ENCODE measurements at places on chromosomes 3 and 15.

DNA sequence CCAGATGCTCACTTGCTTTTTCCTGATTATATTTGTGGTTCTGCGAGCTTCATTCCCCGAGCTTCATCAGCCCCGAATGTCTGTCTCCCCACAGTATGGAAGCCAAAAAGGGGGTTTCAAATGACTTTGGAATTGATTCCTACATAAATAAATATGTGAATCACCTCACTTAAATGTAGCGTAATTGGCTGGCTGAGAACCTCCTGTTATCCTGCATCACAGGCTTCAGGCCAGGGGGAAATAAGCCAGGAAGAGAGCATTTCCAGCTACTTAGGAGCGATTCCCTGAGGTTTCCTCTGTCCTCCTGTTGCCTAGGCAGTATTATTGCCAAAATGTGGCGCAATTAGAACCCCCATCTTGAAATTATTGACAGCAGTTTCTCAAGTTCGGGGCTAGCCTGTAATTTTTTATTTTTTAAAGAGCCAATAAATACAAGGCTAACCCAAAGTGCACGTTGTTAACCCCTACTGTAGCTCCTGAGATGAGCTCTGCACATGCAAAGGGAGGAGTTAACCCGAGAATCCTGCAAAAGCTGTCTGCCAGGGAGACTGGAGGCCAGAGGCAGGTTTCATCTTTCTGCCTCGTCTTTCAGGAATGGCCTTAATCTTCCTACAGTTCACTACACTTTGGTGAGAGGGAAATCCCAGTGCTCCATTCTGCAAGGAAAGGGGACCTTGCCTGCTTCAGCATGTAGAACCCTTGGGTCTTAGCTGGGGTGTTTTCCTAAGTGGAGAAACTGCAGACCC lies 148.2 kb downstream of the ADAMTS9 start:
- H3K36me3 ChIP-seq = no peaks in the 10 kb centered on the region
- peak overlapping the region; percentile 44 for H3K27ac ChIP-seq
- no peak for DNase-seq
- no peak overlapping the region for H3K4me3 ChIP-seq
- peaks cover 5% of the 10 kb centered on the region for H3K27me3 ChIP-seq
- H3K4me1 ChIP-seq = no peaks in the 10 kb centered on the region

GRCh38 chr15:76376029-76376428 lies 39.5 kb downstream of the ISL2 start:
- H3K27me3 ChIP-seq = no peaks in the 10 kb centered on the region
- H3K36me3 ChIP-seq = peaks cover 17% of the 10 kb centered on the region
- peak overlapping the region; percentile 52 for H3K27ac ChIP-seq
- no peaks in the 10 kb centered on the region for H3K4me1 ChIP-seq
- H3K4me3 ChIP-seq = no peak overlapping the region

GRCh38 chr3:55166576-55167555 lies 239.0 kb upstream of the LRTM1 start:
- H3K27ac ChIP-seq = no peak overlapping the region
- no peak overlapping the region for H3K4me3 ChIP-seq
- no peaks in the 10 kb centered on the region for H3K4me1 ChIP-seq
- H3K36me3 ChIP-seq = peaks cover 3% of the 10 kb centered on the region
- DNase-seq = no peak

- no peak overlapping the region for H3K27ac ChIP-seq
- H3K36me3 ChIP-seq = no peaks in the 10 kb centered on the region
- no peak for DNase-seq
- peaks cover 17% of the 10 kb centered on the region for H3K27me3 ChIP-seq
Observed at GRCh38 chr3:193869221-193870201, 266.4 kb upstream of the HES1 start.

DNA sequence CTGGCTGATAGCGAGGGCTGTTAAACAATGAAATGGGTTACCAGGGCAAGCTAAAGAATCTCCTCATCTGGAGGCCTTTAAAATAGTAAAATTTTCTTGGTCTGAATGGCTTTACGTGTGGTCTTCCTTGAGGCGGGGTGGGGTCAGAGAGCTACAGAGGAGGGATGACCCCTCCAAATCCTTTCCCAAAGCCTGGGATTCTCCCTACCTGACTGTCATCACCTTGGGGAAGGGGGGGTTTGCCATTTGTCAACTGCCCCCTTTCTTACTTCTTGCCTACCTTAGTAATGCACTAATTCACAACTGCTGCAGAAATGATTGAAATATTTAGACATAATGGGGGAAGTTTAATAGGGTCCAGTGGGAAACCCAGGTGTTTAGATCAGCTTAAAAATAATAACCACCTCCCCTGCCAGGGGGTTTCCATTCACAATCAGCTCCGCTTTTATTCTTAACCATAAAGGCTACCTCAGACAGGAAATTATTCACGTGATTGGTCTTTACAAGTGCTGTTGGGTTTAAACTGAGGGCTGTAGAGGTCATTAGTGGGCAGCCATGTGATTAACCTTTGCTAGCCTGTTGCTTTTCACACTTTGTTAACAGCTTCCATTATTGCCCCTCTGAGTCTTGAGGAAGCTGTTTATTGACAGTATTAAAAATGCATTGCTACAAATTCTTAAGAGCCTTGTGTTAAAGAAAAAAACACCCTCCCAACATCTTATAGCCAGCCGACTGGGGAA lies 276.5 kb upstream of the ATP11B start:
- no peak for DNase-seq
- H3K4me1 ChIP-seq = no peaks in the 10 kb centered on the region
- no peak overlapping the region for H3K27ac ChIP-seq
- no peaks in the 10 kb centered on the region for H3K36me3 ChIP-seq

GRCh38 chr3:175073219-175073905 lies 214.2 kb downstream of the NAALADL2 start:
- no peaks in the 10 kb centered on the region for H3K27me3 ChIP-seq
- no peak overlapping the region for H3K27ac ChIP-seq
- no peaks in the 10 kb centered on the region for H3K36me3 ChIP-seq
- H3K4me3 ChIP-seq = no peak overlapping the region
- no peaks in the 10 kb centered on the region for H3K4me1 ChIP-seq

DNA sequence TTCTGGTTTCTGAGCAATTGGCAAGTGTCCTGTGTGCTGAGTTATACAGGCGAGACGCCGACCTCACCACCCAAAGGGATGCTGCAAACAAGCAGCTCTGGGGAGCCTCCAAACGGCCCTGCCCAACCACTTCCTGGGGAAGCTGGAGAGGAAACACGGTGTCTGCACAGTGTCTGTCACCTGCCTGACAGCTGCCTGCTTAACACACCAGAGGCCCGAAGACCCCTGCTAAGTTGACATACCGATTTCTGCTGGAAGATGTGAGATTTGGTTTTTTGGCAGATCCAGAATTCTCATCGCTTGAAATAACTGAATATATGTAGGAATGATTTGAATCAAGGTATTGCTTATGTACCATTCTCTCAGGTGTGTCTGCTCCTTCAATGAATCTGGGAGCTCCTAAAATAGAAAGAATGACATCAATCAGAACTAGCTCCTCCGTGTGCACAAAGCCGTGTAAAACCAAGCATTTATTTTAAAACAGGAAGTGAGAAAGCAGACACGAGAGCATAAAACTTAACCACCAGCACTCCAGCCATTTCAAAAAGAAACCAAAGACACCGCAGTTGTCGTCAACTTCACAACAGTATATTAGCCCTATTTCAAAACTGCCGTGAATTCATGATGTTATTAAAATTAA lies 27.2 kb downstream of the LRRC2 start:
- peak overlapping the region; percentile 94 for H3K27ac ChIP-seq
- H3K4me1 ChIP-seq = peaks cover 28% of the 10 kb centered on the region
- DNase-seq = peak; percentile 84
- H3K36me3 ChIP-seq = peaks cover 12% of the 10 kb centered on the region

DNA sequence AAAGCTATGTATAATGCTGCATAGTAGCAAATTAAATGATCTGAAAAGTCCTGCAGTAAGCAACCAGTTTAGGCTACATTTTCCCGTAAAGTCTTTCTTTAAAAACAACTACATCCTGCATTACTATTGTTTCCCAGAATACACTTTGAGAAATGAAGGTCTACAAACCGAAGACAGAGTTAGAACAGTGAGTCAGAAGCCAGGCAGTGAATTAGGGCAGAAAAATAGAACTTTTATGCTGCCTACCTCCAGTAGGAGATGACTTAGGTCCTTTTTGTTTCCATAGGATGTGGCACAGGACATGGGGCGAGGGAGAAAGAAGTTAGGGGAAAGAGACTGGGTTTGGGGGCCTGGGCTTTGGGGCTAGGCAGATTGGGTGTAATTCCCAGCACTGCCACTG lies 127.3 kb downstream of the PPM1L start:
- no peak for DNase-seq

DNA sequence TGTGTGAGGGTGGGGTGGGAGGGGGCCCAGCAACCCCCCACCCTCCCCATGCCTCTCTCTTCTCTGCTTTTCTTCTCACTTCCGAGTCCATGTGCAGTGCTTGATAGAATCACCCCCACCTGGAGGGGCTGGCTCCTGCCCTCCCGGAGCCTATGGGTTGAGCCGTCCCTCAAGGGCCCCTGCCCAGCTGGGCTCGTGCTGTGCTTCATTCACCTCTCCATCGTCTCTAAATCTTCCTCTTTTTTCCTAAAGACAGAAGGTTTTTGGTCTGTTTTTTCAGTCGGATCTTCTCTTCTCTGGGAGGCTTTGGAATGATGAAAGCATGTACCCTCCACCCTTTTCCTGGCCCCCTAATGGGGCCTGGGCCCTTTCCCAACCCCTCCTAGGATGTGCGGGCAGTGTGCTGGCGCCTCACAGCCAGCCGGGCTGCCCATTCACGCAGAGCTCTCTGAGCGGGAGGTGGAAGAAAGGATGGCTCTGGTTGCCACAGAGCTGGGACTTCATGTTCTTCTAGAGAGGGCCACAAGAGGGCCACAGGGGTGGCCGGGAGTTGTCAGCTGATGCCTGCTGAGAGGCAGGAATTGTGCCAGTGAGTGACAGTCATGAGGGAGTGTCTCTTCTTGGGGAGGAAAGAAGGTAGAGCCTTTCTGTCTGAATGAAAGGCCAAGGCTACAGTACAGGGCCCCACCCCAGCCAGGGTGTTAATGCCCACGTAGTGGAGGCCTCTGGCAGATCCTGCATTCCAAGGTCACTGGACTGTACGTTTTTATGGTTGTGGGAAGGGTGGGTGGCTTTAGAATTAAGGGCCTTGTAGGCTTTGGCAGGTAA lies 8.1 kb downstream of the FAM131A start:
- peaks cover 6% of the 10 kb centered on the region for H3K36me3 ChIP-seq
- no peaks in the 10 kb centered on the region for H3K4me1 ChIP-seq
- DNase-seq = no peak
- H3K27ac ChIP-seq = no peak overlapping the region
- H3K4me3 ChIP-seq = no peak overlapping the region

DNA sequence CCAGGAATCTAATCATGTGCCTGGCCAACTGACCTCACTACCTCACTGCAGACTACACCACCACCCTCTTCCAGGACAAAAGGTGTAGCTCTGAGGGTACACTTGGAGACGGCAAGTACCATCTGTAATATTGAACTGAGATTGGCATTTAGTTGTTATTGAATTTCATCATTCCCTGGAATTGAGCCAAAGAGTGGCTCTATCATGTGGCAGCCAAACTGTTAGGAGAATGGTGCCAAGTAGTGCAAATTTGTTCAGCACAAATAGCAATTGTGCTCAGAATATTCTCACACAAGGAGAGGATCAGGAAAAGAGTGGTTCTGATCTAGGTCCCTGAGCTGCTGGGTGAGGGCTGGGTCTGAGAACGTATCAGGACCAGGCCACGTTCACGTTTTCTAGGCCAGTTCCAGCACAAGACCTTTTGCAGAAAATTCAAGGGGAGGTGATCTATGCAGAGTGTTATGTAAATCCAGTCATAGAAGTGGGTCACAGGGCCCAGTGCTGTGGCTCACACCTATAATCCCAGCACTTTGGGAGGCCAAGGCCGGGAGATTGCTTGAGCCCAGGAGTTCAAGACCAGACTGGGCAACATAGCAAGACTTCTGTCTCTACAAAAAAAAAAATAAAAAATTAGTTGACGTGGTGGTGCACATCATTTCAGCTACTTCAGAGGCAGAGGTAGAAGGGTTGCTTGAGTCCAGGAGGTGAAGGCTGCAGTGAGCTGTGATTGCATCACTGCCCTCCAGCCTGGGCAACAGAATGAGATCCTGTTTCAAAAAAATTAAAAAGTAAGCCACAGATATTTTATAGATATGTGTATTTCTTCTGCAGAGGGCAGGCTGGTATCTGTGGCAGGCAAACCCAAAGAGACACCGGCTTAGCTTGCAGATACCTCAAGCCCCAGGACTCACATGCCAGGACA lies 31.9 kb upstream of the CFAP161 start:
- H3K27ac ChIP-seq = no peak overlapping the region
- no peaks in the 10 kb centered on the region for H3K4me1 ChIP-seq
- no peak overlapping the region for H3K4me3 ChIP-seq
- no peaks in the 10 kb centered on the region for H3K36me3 ChIP-seq
- peaks cover 78% of the 10 kb centered on the region for H3K27me3 ChIP-seq

GRCh38 chr3:129758306-129758705 lies 135.2 kb downstream of the TMCC1 start:
- H3K4me1 ChIP-seq = peaks cover 8% of the 10 kb centered on the region
- no peak overlapping the region for H3K4me3 ChIP-seq
- no peaks in the 10 kb centered on the region for H3K27me3 ChIP-seq
- no peak overlapping the region for H3K27ac ChIP-seq
- no peak for DNase-seq
- no peaks in the 10 kb centered on the region for H3K36me3 ChIP-seq

DNA sequence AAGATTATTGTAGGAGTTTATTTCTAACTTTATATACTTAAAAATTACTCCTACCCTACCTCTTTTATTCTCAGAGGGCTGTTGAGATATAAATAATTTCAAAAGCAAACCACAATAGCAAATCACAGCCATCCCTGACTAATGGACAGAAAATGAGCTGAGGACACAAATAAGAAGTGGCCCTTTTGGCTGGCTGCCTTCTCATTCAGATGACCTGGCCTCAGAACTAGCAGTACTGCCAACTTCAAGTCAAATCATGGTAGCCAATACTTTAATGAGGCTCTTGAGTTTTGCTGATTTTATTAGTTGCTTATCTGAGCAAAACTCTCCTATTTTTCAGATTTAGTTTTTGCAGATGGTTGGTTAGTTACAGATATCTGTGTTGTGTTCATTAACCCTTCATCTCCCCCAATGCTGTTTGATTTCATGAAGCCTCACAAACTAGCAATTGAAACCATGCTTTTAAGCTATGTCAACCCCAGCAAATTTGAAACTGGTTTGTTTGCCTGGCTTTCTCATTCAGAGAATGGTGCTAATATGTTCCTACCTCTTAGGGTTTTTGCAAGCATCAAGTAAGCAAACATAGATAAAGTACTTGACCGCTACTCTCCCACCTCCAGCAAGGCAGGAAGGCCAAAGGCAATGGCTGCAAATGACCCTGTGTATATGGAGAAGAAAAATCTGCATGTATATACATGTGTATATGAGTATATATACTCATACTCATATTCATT lies 73.4 kb upstream of the HACD2 start:
- DNase-seq = no peak
- H3K4me1 ChIP-seq = no peaks in the 10 kb centered on the region
- H3K27me3 ChIP-seq = peaks cover 46% of the 10 kb centered on the region
- no peak overlapping the region for H3K4me3 ChIP-seq
- no peaks in the 10 kb centered on the region for H3K36me3 ChIP-seq

- H3K4me1 ChIP-seq = peaks cover 19% of the 10 kb centered on the region
- no peaks in the 10 kb centered on the region for H3K36me3 ChIP-seq
- no peak for DNase-seq
- H3K27me3 ChIP-seq = no peaks in the 10 kb centered on the region
- peak overlapping the region; percentile 56 for H3K4me3 ChIP-seq
Observed at GRCh38 chr3:71360764-71361163, 222.8 kb downstream of the FOXP1 start.

GRCh38 chr15:69869881-69870505 lies 227.7 kb downstream of the TLE3 start:
- no peaks in the 10 kb centered on the region for H3K36me3 ChIP-seq
- no peak for DNase-seq
- H3K27me3 ChIP-seq = no peaks in the 10 kb centered on the region
- H3K4me3 ChIP-seq = no peak overlapping the region
- H3K27ac ChIP-seq = no peak overlapping the region
